ENCODE measurements at places on chromosomes 4 and X.

GRCh38 chr4:121339307-121339706 is 41.5 kb downstream of the QRFPR start:
- DNase-seq = no peak

DNA sequence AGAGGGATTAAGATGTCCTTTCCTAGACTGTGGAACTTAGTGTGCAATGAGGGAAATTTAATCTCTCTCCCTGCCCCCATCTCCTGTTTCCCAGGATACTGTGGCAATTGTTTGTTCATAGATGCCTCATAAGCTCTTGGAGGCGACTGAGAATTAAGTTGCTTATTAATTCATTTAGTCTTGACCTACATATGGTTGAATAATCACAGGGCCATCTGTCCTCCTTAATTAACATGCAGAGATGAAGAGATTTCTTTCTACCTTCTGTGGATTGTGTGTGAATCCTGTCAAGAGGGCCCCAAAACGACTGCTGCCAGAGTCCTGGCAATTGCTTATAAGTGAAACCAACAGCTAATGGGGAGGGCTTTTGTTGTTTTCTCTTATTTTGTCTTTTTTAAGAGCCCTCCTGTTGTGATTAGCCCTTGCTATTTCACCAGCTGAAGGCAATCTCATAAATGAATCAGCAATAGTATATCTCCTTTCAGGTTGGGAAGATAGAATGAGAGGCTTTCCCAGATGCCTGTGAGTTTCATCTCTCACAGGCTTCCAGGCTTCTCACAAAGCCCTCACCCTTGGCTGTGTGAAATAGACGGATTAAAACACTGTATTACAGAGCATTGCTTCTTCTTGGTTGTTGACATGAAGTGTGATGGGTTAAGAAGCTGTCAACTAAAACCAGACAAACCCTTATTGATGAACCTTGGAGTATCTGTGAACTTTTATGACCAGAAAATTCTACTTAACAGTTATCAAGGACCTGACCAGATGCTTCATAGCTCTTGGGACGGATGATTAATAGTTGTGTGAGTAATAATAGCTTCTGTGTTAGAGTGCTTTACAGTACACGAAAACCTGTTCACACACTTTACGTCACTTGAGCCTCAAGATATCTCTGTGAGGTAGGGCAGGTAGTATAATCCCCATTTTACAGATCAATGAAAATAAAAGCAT is 58.5 kb downstream of the PGRMC2 start:
- no peak for DNase-seq

- no peak for DNase-seq
These were observed 95.1 kb downstream of the NHS start for GRCh38 chrX:17470136-17470535.

DNA sequence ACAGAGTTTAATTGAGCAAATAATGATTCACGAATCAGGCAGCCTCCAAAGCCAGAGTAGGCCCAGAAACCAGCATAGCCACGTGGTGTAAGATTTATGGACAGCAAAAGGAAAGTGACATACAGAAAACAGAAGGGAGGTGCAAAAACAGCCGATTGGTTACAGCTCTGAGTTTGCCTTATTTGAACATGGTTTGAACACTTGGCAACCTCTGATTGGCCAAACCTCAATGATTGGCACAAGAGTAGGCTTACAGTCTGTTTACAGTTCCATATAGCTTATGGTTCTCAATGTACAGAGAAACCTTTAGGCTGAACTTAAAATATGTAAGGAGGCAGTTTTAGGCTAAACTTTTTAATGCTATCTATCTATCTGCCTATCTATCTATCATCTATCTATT is 394.8 kb downstream of the CFAP47 start:
- DNase-seq = no peak

DNA sequence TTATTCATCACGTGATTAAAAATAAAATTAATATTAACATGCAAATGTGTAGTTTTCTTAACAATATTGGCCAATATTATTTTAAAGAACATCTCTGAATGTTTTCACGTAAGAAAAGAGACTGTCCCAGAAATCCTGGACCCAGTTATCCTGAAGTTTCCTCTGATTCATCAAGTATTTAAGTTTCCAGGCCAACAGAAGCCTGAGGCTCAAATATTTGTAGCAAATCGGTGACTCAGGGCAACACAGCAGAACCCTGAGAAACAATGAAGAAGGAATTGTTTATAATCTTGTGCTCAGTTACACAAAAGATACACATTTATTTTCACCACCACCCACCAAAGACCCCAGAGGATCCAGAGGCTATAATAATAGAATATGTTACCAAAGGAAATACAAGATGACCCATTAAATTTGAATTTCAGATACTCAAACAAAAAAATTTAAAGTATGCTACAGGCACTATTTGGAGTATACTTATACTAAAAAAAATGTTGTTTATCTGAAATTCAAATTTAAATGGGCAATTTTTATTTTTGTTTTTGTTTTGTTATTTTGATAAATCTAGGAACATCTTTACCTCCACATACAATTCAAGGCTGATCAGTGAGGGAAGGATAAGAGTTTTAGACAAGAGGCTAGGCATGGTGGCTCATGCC is 33.9 kb upstream of the SLC7A11 start:
- DNase-seq = no peak

DNA sequence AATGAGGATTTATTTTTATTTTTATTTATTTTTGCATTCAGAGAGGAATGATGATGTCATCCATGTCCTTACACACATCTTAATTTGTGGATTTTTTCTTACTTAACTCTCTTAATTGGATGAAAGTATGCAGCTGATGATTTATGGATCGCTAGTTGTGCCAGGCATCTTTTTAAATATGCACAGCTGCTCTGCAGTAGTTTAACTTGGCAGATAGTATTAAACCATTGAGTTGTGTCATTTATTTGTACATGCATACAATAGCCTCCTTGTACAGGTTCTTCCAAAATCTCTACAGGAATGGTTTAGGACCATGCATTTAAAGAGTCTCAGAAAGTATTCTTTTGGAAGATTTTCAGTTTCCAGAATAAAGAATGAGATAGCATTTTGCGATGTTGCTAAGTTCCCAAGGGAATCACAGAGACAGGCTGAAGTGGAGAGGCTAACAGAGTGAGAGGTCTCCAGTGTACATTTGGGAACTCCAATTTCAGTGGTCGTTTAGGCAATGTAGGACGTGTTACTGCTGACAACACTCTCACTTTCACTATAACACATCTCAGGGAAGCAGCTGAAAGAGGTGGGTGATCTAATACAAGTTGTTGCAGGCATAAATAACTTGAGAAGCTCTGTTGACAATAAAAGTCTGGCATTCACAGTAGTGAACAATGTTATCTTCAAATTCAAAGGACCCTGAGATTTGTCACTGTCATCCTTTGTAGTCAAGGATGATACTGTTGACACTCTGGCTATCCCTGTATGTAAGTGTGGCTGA is 49.9 kb upstream of the SCRG1 start:
- DNase-seq = no peak

DNA sequence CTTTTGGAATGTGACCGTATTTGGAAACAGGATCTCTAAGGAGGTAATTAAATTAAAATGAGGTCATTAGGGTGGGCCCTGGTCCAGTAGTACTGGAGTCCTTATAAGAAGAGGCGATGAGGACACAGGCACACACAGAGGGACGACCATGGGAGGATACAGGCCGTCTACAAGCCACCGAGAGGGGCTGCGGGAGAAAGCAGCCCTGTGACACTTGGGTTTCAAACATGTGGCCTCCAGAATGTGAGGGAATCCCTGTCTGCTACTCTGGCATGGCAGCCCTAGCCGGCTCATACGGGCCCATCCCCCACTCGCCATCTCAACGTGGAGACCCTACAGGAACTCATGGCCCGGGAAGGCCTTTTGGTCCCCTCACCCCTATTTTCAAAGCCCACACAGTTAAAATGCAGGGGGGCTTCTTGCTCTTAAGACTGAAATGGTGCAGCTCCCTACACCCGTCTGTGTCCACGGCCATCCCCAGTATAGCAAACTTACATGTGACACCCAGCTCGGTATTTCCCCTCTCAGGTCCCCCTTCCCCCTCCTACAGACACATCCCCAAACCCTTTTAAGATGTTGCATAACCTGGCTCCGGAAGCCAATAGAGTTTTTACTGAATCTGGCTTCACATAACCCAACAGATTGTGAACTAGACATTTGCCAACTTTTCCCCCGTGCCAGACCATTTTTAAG is 124.1 kb upstream of the TBL1X start:
- no peak for DNase-seq

GRCh38 chrX:98795636-98796035 is 1614.4 kb downstream of the PCDH19 start:
- DNase-seq = no peak

- no peak for DNase-seq
These were observed 33.7 kb upstream of the FGF13 start for GRCh38 chrX:138745196-138745595.

DNA sequence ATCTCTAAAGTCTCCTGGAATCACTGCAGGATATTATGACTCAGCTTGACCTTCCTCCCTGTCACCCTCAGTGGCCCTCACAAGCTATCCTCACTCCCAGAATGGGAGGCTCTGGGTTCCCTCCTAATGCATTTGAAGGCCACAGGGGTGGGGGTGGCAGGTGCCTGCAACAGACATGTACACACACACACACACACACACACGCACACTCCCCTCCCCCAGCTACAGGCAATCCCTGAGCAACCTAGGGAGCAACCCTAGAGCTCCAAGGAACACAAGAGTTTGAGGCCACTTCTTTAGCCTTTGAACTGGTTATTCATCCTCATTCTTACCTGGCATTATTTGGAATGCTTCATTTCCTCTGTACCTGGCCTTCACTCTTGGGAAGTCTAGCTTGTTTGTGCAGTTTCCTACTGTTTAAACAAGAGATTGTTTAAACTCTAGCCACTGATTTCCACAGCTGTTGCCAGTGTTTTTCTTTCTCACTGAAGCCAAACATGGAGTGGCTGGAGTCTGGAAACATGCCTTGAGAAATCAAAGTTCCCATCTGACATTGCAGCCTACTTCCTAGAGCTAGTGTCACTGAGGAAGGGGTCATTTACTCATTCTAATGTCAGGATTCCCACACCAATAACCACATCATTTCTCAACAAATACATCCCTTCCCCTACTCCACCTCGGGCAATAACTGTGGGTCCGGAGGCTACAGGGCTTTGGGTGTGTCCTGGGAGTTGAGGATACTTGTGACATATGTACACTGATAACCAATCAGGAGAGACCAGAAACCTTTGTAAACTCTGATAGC is 37.7 kb downstream of the MAOA start:
- DNase-seq = no peak

- DNase-seq = peak; percentile 31
These were observed 12.9 kb downstream of the STIM2 start for GRCh38 chr4:26873391-26874026.

DNA sequence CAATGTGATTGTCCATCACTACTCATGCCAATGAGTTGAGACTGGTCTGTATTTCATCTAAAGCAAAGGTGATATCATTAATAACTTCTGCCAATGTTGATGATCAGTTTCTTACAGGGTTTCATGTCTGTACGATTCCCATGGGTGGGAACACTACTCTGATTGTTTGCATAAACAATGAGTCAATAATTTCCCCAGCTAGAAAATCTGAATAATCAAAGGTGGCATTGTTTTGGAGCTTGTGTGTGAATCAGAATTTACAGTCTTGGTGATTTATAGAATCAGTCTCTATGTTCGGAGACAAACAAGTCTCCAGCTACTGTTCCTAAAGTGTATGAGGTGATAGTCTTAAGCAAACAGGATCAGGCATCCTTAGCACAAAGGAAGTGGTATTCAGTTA is 35.5 kb upstream of the PARM1 start:
- no peak for DNase-seq

DNA sequence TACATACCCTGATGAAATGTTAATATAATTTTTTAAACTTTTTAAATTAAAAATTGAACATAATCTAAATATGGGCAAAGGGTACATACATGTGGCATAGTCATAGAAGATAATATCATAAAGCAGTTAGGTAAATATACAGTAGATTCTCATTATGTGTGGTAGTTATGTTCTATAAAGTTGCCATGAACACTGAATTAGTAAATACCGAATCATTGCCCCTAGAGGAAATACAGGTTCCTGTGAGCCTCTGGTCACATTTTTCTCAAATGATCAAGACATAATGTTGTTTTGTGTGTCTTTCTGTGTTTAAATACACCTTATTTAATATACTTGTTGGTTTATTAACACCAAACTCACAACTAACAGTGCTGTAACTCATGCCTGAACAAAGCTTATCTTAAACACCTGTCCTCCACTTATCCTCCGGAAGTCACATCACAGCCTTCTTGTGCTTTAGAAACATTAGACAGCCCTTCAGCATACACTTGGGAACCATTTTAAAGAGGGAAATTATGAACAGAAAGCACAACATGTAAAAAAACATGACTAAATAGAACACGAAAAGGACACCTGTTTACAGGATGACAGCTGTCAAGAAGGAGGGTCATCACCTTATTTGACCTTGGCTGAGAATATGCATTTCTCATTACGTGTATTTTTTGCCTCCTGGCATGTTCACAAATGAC is 169.4 kb upstream of the NAP1L5 start:
- no peak for DNase-seq

DNA sequence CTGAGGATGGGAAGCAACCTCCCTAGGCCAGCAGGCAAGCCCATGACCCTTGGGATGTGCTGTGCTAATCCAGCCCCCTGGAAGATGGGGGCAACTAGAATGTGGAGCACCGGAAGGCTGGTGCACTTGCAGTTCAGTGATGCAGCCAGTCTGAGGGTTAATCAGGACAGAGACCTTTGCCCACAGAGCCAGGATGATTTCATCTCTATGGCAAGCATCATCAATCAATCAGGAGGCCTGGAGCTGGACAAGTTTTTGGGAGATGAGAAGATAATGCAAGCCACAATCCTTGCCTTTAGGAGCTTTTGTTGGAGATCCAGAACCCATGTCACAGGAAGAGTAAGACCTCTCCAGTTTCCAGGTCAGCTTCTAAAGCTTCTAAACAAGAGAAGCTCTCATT is 15.4 kb upstream of the MSN start:
- no peak for DNase-seq

- DNase-seq = no peak
These were observed 9.1 kb upstream of the USO1 start for GRCh38 chr4:75715105-75715799.

DNA sequence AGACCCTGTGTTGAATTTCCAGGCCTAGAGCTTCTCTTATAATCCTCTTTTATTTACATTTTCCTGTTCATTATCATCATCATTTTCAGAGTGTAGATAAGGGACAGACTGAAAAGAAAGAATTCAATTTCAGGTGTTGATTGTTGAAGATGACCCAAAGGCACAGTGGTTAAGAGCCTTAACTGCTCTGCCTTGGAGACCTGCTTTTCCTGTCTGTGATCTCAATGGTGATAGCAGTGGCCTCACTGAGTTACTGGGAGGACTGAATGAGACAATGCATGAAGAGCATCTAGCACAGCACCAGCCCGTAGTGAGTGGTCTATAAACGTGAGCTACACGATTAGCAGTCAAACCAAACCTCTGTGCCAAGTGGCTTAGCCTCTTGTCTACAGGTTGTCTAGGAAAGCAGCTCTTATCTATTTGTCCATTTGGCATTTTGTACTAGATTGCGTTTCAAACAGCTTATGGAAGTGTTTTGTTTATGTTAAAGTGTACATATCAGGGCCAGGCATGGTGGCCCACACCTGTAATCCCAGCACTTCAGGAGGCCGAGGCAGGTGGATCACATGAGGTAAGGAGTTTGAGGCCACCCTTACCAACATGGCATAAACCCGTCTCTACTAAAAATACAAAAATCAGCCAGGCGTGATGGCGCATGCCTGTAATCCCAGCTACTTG is 41.5 kb downstream of the SETD7 start:
- DNase-seq = no peak

All from activated CD8-positive, alpha-beta memory T cell treated with anti-CD3 and anti-CD28 coated beads for 4 hours (primary cell).